ENCODE measurements at places on chromosomes 5 and 9.

DNA sequence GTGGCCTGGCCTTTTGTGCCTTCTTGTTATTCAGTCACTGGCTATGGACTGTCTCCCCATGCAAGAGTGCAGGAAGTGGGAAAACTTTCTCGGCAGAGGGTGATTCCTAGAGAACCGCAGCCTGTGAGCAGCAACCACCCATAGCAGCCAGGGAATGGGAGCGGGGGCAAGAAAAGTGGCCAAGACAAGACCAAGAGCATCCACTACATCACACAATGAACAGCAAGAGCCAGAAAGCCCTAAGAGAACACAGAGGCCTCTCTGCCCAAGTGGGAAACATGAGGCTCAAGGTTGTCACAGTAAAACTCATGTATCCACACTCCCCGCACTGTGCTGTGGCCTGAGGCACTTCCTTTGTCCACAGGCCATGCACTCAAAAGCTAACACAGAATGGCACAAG lies 129.1 kb upstream of the FSTL4 start:
- no peak for DNase-seq

- DNase-seq: no peak
Observed at GRCh38 chr5:67639976-67640375, 443.4 kb upstream of the CD180 start.

DNA sequence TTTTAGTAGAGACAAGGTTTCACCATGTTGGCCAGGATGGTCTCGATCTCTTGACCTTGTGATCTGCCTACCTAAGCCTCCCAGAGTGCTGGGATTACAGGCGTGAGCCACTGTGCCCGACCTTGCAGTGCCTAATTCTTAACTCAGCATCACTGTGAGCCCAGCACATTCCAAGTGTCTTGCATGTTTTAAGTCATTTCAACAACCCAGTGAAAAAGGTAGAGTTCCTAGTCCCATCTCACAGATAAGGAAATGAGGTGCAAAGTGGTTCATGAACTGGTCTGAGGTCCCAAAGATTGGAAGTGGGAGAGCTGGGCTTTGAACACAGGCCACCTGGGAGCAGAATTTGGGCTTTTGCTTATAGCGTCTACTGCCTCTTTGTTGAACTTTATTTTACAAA lies 68.0 kb downstream of the ZNF366 start:
- DNase-seq: no peak

GRCh38 chr9:135513351-135513846 lies 7.8 kb upstream of the LCN1 start:
- DNase-seq: no peak

- no peak for DNase-seq
Observed at GRCh38 chr9:104227108-104227507, 133.0 kb downstream of the SMC2 start.

DNA sequence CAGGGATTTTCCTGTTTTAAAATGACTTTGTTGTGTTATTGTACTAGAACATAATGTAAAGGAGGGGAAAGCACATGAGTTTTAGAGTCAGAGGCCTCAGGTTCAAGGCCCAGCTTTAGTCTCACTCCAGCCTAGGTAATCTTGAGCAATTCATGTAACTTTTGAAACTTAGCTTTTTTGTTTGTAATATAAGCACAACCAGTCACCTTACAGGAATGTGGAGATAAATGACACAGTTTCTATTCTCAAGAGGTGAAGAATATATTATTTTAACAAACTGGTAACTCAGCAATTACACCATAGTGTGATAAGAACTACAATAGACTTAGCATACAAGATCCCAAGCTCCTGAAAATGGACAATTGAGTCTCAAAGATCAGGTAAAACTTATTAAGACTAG lies 51.2 kb downstream of the ADAMTS19 start:
- DNase-seq: no peak

DNA sequence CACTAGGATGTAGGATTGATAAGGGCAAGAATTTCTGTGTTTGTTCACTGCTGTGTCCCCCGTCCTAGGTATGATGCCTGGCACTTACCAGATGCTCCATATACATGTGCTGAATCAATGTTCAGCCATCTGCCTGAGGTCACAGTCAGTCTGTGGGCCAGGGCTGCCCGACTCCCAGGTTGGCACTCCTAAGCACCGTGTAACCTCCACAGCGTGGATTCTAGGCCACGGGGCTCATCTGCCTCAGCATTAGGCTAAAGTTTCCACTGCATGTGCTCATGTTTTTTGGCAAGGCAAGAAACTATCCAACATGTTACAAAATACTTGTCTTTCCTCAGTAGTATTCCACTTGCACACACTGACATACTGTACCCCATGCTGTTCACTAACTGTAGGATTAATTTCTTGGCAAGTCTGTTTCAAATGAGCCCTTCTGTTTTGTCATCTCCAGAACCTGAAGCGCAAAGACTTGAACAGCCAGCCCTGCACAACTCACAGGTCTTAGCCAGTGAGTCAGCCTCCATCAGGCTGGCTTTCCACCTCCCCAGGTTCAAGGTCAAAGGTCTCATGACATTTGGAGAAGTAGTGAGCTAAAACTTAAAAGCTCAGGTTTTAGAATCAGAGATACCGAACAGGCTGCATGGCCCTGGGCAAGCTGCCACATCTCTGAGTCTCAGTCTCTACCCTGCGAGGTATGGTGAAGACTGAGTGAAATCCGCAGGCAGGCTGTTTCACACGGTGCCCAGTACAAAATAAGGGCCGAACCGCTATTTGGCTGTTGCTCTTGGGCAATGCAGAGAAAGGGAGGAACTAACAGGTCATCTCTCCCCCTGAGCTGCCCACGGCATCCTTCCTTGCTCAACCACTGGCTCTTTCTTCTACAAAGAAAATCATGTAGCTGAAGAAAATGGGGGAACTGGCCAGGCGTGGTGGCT lies 7.2 kb downstream of the TOR1A start:
- DNase-seq: no peak

DNA sequence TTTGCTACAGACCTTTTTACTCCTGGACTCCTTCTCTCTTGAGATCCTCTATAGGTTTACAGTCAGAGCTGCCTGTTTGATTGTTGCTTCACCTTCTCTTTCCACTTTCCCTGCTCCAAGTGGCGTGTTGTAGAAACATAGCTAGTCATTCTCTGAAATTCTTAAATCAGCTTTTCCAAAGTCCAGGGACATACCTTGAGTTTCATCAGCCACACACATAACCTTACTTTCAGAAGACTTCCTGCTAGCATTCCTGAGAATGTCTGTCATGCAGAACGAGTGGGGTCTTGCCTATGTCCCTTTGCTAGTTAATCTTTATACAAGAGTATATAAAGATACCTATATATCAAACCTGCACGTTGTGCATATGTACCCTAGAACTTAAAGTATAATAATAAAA lies 230.3 kb upstream of the ZNF462 start:
- DNase-seq: no peak

- no peak for DNase-seq
Observed at GRCh38 chr9:107090218-107090617, 192.9 kb upstream of the RAD23B start.

- no peak for DNase-seq
Observed at GRCh38 chr5:173496129-173496882, 120.1 kb downstream of the BOD1 start.

- peak; percentile 21 for DNase-seq
Observed at GRCh38 chr9:107172160-107172978, 110.7 kb upstream of the RAD23B start.
